ENCODE measurements at places on chromosomes 2 and 18. TPM values are rescaled to one million over a fixed set of nuclear protein-coding genes. Genes with fewer than 3 reads are reported as not detected.

The FAM136A gene
- 55.7 TPM for total RNA-seq

- DNase-seq = no peak
Measured at GRCh38 chr2:173043897-173044519, 31.6 kb upstream of the MAP3K20 start.

DNA sequence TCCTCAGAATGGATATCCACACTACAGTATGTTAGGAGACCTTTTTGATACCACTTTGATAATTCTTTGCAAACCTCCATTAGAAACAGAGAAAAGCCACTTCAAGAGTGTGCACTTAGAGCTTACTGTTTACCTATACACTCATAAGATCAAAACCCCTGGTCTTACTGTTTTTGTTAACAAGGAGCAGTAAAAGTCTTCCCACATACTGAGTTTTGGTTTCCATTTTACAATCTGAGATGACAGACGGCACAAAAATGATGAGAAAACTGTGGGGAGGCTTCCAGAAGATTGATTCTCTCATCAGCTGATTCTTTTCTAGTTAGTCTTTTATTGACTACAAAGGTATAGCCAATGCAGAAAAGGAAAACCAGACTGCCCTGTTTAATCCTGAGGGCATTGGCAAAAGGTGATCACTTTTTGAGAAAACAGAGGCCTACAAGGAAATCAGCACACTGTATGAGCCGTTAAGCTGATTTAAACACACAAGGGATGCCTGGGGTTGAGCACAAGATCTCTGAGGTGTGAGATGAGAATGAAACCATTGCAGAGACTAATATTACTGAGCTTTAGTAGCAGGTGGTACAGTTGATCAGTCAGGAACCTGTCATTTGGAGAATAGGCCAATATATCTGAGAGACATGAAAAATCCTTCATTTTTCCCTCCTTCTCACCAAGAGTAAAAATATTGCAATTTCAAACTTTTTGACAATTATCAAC lies 368.6 kb downstream of the GRB14 start:
- DNase-seq = no peak

DNA sequence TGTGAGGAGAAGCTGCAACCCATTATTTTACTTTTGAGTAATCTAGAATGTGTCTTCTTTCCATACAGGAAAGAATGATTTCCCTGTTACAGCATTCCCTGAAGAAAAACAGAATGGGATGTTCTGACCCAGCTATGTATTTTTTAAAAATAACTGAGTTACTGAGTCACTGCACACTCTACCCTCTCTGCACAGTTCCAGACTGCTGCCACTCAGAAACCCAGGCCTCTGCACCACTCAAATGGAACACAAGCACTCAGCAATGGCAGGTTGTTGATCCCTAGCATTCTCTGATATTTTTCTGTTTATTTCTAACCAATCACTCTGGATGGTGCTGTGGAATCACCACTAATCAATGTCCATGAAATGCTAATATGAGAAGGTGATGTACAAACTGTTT lies 1300.0 kb upstream of the FAM98A start:
- peak; percentile 19 for DNase-seq

The GALNT5 gene
- total RNA-seq = 2.0 TPM

The ATP6V1B1 gene
- 0.81 TPM for total RNA-seq

DNA sequence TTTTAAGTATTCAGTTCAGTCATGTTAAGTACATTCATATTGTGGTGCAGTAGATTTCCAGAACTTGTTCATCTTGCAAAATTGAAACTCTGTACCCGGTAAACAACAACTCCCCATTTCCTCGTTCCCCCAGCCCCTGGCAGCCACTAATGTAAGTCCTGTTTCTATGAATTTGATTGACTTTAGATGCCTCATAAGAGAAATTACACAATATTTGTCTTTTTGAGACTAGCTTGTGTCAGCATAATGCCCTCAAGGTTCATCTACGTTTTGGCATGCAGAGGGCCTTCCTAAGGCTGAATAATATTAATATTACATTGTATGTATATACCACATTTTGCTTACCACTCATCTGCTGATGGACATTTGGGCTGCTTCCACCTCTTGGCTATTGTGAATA lies 30.9 kb downstream of the METTL21A start:
- no peak for DNase-seq

DNA sequence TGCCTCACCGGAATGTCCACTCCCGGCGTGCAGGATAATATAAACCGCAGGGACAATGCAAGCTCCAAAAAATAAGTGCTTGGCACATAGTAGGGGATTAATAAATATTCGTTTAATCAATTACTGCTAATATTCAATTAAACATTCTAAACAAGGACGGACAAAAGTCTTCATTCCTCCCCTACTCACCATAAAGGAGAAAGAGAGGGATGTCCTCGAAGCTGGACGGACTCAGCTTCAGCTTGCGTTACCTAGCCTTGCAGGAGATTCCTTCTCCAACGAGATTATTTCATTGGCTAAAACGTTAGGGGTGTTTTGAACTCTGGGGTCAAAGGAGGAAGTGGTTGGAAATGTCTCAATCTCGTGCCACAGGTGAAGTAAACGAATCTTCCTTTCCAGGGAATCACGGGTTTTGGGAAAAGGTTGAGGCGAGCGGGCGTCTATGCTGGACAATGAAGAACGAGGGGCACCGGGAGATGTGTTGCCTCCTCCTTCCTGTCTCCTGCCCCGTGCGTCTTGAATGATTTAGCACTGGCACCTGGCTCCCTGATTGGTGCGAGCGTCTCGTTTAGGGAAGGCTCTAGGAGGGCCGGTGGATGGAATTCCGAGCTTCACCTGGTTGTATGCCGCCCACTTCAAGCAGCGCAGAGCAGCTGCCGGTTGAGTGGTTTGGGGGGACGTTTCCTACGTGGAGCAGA lies 2.0 kb upstream of the GAD1 start:
- DNase-seq = no peak

GRCh38 chr18:59788791-59789106 lies 91.5 kb upstream of the CCBE1 start:
- no peak for DNase-seq

The L3MBTL4 gene
- total RNA-seq = 0.65 TPM

GRCh38 chr18:41146301-41146700 lies 808.7 kb upstream of the PIK3C3 start:
- no peak for DNase-seq

The REG3A gene
- total RNA-seq = not detected

- no peak for DNase-seq
Measured at GRCh38 chr2:74834792-74835755, 1.1 kb downstream of the HK2 start.

DNA sequence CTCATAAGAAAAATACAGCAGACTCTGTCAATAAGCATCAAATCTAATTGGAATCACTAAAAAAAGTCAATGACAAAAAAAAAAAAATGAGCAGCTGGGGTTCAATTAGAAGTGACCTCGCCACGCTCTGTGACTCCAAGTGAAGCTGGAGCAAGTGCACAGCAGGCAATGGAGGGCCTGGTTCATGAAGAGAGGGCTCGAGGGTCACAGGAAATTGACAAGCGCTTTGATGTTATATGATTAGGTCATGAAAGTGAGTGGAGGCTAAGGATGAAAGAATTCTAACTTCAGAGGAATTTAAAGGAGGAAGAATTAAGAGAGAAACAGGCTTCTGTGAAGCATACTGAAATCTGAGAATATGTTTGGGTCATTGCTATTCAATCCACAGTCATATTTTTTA lies 85.4 kb upstream of the TMEM18 start:
- no peak for DNase-seq

DNA sequence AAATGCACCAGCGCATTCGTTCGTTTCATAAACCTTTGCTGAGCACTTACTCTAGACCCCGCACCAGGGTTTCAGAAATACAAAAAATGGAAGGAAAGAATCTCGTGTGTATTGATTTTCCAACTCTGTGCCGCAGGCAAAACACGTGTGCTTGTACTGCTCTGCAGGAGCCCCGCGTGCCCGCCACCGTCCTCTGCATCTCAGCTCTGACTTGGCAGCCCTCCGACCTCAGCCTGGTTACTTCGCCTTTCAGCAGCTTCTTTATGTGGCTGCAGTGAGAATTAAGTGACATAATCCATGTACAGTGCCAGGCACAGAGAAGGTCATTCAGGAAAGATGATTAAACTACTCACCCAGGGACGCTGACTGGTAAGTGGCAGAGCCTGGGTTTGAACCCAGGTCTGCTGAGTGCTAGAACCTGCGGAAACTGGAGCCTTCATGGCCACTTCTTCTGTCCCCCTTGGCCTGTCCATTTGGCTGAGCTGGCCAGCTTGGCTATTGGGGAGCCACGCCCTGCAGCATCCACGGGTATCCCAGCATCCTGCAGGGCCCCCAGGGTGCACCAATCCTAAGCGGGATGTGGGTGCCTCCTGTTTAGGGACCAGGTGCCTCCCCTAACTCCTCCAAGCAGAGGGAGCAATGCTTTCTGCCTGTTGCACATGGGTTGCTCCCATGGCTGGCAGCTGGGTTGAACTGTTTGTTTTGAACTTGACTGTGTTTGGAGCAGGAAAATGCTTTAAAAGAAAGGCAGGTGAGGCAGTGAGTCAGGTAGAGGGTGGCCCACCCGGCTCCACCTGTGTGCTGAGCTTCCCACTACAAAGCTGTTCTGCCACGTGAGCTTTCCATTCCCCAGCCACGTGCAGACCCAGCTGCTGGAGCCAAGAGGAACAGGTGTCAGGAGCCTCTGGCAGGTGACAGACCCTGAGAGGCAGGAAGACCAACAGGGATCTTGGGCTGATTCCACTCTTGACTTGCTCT lies 34.3 kb downstream of the INHBB start:
- no peak for DNase-seq

DNA sequence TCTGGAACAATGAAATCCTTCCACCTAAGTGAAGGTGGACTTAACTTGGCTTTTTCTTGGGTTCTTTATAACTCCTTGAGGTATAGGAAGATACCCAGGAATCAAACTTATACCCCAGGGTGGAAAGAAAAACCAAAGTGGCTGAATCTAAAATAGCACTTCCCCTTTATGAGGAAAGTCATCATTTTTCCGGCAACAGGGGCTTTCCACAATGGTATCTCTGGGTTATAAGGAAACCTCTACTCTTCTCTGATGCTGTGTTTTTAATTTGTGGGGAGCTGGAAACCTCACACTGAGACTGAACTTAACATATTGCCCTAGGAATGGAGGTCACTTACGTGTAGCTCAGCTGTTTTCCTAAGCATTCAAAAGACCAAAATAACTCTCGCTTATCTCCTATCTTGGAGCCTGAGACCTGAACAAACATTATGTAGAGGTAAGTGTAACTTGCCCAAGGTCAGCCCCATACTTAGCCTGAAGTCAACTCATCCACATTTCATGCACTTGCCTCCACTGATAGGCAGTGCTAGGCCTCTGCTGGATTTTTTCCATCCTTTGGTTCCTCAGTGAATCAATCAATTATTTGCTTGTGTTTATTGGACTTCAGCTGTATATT lies 117.9 kb downstream of the SETBP1 start:
- DNase-seq = no peak

- no peak for DNase-seq
Measured at GRCh38 chr2:199378948-199379650, 78.6 kb downstream of the SATB2 start.

GRCh38 chr18:50853863-50854271 lies 25.1 kb upstream of the ME2 start:
- DNase-seq = peak; percentile 89

The ZNF638 gene
- 69.0 TPM for total RNA-seq

DNA sequence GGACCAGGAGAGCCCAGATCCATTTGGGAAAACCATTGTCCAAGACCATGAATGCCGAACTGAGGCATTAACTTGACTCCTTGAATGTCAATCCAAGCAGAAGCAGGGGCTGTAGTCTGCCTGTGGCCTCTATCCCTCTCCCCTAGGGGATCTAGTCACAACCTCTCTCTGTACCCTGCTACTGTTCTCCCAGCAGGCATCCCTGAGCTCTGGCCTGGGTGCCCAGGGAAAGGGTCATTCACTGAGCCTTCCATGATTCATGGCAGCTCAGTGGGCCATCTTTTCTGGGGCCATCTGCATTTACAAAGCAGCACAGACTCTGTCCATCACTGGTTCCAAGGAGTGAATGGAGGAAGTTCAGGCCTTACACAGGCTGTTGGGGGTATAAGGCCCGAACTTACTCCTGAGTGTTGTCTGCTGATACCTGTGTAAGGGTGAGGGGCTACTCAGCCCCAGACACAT lies 151.8 kb downstream of the ZFP36L2 start:
- no peak for DNase-seq

DNA sequence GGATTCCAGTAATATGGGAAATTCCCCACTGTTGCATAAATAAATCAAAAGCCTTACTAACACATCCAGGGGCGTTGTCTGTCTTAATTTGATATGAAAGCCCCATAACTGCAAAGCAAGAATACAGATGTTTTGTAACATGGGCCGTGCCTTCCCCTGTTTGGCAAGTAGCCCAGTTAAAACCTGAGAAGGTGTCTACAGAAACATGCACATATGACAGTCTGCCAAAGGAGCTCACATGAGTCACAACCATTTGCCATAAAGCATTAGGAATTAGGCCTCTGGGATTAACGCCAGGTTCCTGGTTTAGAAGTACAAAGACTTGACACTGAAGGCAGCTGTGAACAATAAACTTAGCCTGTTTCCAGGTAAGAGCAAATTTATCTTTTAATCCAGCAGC lies 43.1 kb upstream of the LONRF2 start:
- peak; percentile 64 for DNase-seq

The GATA6 gene
- total RNA-seq = 1.2 TPM

GRCh38 chr2:174365571-174365970 lies 30.0 kb upstream of the SCRN3 start:
- no peak for DNase-seq

The UGT1A5 gene
- total RNA-seq = not detected

The IL1RL1 gene
- total RNA-seq = 4.7 TPM

DNA sequence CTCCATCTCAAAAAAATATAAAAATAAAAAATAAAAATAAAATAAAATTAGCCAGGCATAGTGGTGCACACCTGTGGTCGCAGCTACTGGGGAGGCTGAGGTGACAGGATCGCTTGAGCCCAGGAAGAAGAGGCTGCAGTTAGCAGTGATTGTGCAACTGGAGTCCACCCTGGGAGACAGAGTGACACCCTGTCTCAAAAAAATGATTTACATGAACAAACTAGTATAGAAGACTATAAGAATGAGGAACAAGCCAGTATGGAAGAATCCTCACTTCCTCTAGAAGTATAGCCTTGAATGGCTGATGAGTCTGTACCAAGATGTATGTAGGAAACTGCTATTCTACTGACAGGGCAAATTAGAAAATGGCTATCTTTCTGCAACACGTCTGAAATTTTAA lies 10.9 kb downstream of the YES1 start:
- no peak for DNase-seq

DNA sequence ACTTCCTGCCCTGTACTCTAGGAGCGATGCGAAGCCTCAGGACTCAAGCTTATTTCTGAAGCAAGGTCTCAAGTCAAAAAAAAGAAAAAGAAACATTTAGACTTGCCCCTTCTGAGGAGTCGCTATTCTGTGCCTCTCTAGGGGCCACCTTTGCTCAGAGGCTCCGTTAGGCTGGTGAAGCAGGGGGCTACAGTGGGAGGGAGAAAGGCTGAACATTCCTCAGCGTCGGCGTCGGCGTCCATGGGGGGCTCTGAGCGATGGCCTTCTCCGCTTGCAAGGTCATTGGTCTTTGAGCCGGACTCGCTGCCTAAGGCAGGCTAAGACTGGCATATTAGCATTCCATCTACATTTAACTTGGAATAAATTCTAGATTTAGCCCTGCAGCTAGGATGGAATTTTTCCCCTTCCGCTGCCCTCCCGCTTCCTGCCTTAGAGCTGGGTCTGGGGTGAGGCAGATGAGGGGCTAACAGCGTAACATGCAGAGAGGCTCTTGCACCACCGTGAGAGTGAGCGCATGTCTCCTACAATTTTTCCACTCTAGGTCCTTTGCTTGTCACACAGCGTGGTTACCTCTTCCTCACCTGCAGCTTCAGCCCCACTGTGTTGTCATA lies 53.6 kb upstream of the ATL2 start:
- DNase-seq = no peak

GRCh38 chr2:129728035-129728972 lies 251.2 kb upstream of the RAB6C start:
- no peak for DNase-seq

All from epithelial cell of proximal tubule (primary cell).